ENCODE measurements at places on chromosomes 7 and 10. TPM values are rescaled to one million over a fixed set of nuclear protein-coding genes. Genes with fewer than 3 reads are reported as not detected.

SSC4D gene
- 0.60 TPM for total RNA-seq

CUEDC2 gene
- 79.5 TPM for total RNA-seq

CNPY1 gene
- total RNA-seq: not detected

FEZF1 gene
- not detected for total RNA-seq

PALS2 gene
- total RNA-seq: 26.9 TPM

DOCK1 gene
- total RNA-seq: 0.35 TPM

AKR1C1 gene
- total RNA-seq: 0.60 TPM

PPP1R3A gene
- not detected for total RNA-seq

ELMO1 gene
- total RNA-seq: 113 TPM

GFRA1 gene
- total RNA-seq: not detected

SOSTDC1 gene
- not detected for total RNA-seq

Measured in activated T-cell treated with anti-CD3 and anti-CD28 coated beads, Interleukin-2, amount 50 U/mL, for 72 hours (primary cell).